Activated CD4-positive, alpha-beta T cell treated with anti-CD3 and anti-CD28 coated beads, Interleukin-2, amount 50 U/mL, for 16 hours (primary cell): ENCODE measurements at places on chromosomes 1 and 21.

GRCh38 chr1:48329486-48329885, 107.0 kb downstream of the SLC5A9 start:
- DNase-seq, result no peak

DNA sequence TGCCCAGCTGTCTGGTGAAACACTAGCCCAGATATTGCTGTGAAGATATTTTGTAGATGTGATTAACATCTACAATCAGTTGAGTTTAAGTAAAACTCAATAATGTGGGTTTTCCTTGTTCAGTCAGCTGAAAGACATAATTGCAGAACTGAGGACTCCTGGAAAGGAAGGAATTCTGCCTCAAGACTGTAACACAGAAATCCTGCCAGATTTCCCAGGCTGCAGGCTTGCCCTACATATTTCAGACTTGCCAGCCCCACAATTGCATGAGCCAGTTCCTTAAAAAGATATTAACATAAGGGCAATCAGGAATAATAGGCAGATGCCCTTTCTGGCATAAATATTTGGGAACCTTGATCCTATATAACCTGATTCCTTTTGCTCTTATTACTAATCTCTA, 14.2 kb upstream of the NIBAN1 start:
- no peak for DNase-seq

DNA sequence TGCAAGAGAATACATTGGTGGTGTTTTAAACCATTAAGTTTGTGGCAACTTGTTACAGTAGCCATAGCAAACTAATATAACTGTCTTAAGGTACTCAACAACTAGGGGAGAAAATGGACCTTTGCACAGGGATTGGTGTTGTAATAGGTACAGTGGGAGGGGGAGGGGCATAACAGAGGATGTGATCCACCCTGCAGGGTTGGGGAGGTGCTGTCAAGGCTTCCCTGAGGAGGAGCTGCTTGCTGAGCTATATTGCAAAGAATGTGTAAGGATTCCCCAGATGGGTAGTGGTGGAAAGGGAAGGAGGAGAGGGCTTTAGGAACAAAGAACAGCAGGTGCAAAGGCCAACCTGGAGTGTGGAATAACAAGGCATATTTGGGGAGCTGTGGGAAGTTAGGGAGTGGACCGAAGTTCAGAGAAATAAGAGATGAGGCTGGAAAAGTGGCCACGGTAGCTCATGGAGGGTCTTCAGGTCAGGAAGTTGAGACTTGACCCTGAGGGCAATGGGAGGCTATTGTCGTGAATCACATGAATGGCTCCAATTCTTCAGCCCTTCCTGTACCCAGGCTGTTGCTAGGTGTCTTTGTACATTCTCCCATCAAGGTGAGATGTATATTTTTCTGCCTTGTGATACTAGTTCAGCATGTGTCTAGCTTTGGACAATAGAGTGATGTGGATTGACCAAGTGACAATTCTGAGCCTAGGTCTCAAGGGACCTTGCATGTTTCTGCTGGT, 168.6 kb upstream of the CSF3R start:
- no peak for DNase-seq

- DNase-seq, result no peak
These were observed 954.4 kb downstream of the NCAM2 start for GRCh38 chr21:21952566-21952965.

- DNase-seq, result no peak
These were observed 4.4 kb upstream of the HMGN1 start for GRCh38 chr21:39353295-39353694.

- no peak for DNase-seq
These were observed 3.1 kb downstream of the CNIH3 start for GRCh38 chr1:224619209-224619608.

- DNase-seq, result no peak
These were observed 28.9 kb downstream of the OBSCN start for GRCh38 chr1:228236744-228237143.

- DNase-seq, result no peak
These were observed 5.8 kb downstream of the C21orf58 start for GRCh38 chr21:46317710-46318463.

DNA sequence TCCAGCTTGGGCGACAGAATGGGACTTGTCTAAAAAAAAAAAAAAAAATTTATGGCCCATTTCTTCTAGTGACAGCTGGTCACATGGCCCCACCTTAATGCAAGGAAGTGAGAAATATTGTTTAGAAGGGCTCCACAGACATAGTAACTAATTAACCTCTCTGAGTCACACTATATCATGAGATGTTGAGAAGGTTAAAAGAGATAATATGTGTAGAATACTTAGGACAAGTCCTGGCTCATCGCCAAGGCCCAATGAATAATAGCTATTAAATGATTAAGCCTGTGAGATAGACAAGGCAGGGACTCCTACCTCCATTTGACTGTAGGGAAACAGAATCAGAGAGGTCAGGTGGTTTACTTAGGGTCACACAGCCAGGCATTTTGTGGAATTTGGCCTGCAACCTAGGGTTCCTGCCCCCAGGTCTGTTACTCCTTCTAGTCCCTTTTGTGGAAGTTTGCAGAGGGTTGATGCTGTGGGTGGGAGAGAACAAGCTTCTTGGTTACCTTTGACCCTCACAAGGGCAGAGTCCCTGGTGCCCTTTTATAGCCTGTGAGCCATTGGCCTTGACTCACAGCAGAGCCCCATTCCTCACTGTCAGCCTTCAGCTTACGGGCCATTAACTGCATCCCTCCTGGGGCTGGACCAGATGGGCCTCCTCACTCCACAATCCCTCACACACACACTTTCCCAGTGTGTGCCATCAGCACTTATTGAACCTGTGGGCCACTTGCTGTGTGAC, 48.5 kb downstream of the OPRD1 start:
- DNase-seq, result no peak

DNA sequence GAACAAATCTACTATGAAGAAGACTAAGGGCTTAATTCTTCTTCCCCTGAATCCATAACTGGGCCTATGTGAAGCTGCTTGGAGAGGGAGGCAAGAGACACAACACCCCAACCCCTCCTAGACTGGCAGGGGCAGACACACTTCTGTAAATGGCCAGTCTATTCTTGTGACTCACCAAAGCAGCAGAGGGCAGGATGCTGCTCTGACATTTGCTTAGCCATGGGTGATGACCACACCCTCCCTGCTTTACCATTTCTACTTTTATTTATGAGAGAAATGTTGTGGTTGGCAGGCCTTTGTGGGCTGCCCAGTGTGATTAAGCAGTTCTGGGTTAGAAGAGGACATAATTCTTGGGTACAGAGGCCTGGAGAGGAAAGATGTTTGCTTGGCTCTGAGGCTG, 189.8 kb upstream of the DPYD start:
- DNase-seq, result no peak

- DNase-seq, result no peak
These were observed 58.3 kb downstream of the AKT3 start for GRCh38 chr1:243791586-243792267.

DNA sequence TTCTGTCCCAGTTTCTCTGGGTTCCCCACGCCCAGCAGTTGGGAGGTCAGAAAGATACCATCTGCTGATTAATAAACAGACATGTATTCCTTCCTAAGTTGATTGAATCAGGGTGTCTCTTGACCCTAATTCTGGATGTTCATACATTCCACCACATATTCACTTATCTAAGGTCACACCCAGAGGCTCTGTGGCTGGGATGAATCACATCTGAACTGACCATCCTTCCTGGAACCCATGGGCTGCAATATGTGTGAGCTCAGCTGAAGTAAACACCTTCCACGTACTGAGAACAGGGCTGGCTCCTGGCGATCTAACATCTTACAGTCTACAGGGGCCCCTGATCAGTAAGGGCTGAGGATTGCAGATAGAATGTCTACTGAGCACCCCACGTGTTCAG, 20.5 kb upstream of the TRABD2B start:
- DNase-seq, result no peak

DNA sequence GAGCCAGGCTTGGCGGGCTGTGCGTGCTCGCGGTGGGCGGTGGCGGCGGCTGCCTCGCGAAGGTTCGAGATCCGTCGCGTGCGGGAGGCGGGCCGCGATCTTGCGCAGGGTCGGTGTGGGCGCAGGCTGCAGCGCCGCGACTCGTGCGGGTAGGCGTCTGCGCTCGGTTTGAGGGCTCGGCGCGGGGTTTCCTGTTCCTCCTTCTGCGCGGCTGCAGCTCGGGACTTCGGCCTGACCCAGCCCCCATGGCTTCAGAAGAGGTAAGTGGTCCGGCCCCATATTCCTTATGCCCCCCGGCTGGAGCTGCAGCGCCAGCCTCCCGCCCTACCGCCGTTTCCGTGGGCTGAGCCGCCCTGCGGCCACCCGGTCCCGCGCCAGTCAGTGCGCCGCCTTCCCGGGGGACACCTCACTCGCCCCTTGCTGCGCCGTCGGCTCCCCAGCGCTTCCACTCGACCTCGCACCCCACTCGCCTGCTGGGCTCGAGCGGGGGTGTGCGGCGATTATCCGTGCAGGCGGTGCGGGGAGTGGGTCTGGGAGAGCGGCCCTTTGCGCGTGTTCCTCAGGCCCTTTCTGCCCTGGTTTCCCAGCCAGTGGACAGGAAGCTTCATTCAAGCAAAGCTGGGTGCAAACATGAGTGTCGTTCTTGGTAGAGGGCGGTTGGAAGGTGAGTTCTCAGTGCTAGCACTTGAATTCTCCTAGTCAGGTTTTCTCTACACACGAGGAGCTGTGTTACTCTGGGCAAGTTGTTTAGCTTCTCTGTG, at the start of gene CACYBP:
Gene CACYBP, plus strand, starts transcription at position 12 of the 761 bp plus-strand sequence. Its CDS starts 234 bp downstream, at position 246.
- DNase-seq, result peak; percentile 46

DNA sequence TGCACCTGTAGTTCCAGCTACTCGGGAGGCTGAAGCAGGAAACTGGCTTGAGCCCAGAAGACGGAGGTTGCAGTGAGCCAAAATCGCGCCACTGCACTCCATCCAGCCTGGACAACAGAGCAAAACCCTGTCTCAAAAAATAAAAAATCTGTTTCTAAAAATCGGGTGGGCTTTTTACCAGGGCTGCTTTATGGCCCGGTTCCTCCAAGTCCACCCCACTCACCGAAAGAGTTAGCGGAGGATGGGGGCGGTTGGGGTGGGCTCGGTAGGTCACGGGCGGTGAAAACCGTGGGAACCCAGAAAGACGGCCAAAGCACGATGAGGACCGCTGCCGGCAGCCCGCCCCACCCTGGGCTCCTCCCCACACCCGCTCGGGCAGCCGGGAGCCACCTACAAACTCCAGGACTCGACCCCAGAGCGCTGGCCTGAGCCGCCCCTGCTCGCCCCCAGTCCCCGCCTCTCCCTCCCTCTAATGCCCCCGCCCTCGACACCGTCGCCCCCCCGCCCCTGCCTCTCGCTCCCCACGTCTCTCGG, 846 bp upstream of the PER3 start:
- DNase-seq, result no peak

GRCh38 chr1:9606948-9607347, 18.2 kb downstream of the TMEM201 start:
- DNase-seq, result no peak
